Coronary artery (tissue), 2 donors: ENCODE measurements at places on chromosomes 4 and X.

GRCh38 chrX:37405956-37406355 is 56.8 kb downstream of the PRRG1 start:
- DNase-seq = no peak

DNA sequence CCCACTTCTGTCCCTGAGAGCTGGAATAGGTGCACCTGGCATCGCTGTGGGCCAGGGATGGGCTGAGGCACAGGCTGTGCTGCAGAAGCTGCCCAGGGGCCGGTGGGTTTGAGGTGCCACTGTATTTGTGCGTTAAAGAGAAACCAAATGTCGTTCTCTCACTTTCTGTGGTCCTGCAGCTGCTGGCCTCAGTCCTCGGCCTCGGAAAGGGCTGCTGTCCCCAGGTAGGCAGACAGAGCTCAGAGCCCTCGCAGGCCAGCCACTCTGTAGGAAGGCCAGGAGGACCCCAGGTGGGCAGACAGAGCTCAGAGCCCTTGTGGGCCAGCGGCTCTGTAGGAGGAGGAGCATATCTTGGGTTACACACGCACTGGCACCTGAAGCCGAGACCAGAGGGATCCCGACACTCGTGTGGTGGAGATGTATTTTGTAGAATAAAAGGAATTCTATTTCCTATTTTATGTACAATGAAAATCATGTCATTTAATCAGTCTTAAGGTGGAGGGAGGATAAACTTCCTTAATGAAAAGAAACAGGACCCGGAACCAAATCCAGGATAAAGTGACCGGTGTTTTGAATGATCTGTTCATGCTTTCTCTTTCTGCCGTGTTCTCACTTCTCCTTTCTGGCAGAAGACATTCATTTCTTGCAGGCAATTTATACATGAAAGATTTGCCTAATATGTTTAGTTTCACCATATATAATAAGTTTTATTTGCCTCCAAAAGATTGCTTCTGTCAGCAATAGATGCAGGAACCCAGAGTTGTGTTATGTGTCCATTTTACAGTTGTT is 54.4 kb upstream of the HGFAC start:
- DNase-seq = no peak

DNA sequence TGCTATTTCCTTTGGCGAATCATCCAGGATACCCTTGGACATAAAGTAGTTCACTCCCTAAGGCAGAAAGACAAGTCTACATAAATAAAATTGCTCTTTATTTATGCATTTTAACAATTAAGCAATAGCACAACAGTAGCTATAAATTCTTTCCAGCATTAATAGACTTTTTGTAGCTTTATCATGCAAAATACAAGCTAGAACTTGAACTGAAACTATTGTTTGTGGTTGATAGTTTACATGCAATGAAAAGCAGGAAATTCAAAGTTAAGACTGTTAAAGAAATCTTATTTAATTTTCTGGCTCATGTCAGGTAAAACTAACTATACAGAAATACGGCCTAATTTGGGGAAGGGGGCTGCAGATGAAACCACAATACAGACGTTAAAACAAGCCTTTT is 42.3 kb downstream of the FBXO8 start:
- no peak for DNase-seq

- DNase-seq = no peak
Observed at GRCh38 chrX:153214934-153215333, 35.9 kb downstream of the MAGEA1 start.

GRCh38 chr4:41437111-41437536 is 100.8 kb upstream of the LIMCH1 start:
- DNase-seq = no peak

GRCh38 chrX:2863646-2864045 is 34.9 kb downstream of the GYG2 start:
- DNase-seq = no peak

DNA sequence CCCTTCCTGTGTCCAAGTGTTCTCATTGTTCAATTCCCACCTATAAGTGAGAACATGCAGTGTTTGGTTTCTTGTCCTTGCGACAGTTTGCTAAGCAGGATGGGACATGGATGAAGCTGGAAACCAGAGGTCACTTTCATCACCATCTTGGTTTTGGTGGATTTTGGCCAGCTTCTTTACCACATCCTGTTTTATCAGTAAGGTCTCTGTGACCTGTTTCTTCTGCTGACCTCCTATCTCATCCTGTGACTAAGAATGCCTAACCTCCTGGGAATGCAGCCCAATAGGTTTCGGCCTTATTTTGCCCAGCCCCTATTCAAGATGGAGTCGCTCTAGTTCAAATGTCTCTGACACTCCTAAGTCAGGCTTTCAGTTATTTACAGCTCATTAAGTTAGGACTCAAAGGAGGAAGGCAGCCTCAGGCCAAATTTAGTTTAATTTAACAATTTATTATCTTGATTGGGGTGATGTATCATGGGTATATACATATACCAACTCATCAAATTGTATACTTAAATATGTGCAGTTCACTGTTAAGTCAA is 169.9 kb upstream of the NDP start:
- DNase-seq = no peak

GRCh38 chr4:15945516-15945915 is 7.0 kb upstream of the FGFBP1 start:
- DNase-seq = no peak

DNA sequence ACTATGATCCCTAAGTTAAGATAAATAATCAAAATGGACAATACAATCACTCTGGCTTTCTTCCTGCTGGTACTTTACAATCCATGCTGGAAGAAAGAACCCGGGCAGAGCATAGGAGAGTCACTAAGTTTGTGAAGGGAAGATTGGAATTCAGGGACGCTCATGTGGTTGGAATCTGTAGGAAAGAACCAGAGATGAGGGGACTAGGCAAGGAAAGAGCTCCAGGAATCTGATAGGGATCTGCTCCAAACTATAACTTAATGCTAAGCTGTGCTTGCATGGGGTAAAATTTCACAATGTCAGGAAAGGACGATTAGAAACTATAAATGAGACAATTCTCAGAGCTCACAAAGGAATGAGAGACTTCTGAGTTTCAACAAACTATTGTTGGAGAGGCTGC is 167.5 kb downstream of the ADGRA3 start:
- DNase-seq = no peak

GRCh38 chr4:141432000-141432712 is 204.2 kb upstream of the IL15 start:
- DNase-seq = no peak

DNA sequence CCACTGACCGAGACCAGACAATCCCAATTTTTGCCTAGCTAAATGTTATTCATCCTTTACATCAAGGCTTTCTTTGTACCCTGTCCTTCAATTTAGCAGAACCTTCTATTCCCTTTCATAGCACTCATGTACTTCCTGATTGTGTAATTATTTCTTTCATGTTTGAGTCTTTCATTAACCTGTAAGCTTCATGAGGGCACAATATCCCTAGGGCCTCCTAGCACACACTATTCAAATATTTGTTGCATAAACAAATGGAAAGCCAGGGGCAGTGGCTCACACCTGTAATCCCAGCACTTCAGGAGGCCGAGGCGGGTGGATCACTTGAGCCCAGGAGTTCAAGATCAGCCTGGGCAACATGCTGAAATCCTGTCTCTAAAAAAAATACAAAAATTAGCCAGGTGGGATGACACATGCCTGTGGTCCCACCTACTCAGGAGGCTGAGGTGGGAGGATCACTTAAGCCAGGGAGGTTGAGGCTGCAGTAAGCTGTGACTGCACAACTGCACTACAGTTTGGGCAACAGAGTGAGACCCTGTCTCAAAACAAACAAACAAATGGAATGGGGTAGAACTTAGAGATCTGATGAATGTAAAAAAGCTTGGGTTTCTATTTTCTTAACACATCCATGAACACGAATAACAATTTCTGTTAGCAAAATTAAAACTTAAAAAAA is 59.0 kb downstream of the SAT1 start:
- no peak for DNase-seq

DNA sequence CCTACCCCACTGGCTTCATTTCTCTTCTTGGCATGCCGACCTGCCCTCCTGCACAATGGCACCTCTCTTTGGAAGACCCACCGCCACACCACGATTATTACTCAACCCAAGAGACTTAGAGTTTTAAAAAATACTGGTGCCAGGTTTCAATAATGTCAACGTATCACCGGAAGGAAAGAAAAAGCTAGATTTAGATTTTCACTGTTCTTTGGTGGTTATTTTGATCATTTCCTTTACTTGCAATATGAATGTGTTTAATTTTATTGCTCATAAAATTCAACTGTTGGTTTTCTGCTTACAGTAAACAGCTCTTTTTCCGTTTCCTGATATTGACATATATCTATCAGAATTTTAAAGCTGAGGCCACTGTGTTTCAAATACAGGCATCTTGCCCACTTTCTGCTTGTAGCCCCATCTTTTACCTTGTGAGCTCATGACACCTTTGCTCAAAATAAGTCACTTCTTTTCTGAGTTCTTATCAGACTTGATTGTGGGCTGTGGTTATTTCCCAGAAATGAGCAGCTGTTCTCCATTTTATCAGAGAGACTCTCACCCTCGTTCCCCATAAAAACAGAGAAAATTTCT is 439.1 kb downstream of the INPP4B start:
- no peak for DNase-seq

DNA sequence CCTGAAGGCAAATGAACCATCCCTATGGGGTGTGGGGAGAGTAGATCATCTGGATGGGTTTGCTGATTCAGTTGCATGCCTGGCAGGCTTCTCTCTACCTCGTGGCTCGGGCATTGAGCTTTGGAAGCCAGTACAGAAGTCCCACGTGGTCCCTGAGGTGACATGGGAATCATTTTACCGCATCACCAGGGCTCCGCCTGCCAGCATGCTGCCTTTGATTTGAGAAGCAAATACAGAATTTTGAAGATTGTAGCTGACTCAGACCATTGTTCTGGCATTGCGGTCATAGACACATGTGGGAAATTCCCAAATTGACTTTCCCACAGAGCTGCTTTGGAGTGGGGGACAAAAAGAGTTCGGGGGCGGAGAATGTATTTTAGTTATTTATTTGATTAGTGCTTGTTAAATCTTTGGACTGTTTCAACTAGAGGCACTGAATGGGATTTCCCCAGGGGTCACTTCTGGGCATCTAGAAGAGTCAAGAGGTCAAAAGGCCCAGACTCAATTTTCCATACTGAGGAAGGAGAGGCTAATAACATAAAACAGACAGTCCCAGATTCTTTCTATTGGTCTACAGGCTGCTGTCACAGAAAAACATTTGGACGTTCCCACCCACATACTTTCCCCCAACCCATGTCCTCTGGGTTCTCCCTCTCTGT is 79.3 kb downstream of the NHSL2 start:
- no peak for DNase-seq

DNA sequence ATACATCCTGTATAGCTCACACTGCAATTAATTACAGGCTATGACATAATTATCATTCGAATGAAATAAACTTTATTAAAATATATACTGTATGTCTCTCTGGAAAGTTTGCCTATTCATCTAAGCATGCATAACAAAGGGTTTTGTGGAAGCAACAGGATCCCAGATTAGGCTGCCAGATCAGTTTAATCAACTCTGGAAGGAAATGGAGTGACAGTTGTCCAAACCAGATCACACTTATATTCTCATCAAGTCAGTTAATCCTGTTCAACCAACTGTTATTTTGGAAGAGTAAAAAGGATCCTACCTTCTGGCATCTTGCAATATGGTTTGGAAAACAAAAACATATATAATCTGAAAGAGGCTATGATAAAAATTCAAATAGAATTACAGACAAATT is 312.2 kb downstream of the FAT4 start:
- no peak for DNase-seq

GRCh38 chrX:43556207-43556606 is 99.9 kb upstream of the MAOA start:
- DNase-seq = no peak

GRCh38 chrX:64805683-64806082 is 170.6 kb downstream of the ZC4H2 start:
- no peak for DNase-seq

- DNase-seq = no peak
Observed at GRCh38 chr4:143858456-143858855, 46.9 kb downstream of the GYPE start.
